Stimulated activated CD4-positive, alpha-beta T cell treated with anti-CD3 and anti-CD28 coated beads, Interleukin-12 subunit alpha, Interleukin-12 subunit beta, amount 100 ng/mL, for 48 hours (primary cell): ENCODE measurements at places on chromosomes 3 and 15.
A peak's percentile ranks its signal among the peaks of the same experiment; 100 is the strongest.

DNA sequence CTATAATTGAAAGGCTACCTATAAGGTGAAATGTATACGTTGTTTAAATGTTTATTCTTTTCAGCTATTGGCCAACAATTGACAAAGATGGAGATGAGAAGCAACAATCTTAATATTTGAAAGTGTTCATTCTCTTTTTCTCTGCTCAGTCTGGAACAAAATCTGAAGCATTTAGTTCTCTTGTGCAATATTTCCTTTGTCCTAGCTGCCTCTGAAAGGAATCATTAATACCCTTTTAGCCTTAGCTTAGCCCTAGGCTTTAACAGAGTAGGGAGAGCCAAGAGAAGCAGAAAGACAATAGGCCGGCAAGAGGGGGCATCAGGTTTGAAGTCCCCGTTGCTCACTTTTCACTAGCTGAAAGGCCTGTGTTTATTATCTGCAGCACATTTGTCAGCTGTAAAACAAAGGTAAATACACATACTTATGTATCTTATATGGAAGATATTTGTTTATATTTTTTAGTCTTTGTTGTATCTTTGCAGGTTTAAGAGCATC lies 422.5 kb upstream of the SEMA6D start:
- DNase-seq = no peak

DNA sequence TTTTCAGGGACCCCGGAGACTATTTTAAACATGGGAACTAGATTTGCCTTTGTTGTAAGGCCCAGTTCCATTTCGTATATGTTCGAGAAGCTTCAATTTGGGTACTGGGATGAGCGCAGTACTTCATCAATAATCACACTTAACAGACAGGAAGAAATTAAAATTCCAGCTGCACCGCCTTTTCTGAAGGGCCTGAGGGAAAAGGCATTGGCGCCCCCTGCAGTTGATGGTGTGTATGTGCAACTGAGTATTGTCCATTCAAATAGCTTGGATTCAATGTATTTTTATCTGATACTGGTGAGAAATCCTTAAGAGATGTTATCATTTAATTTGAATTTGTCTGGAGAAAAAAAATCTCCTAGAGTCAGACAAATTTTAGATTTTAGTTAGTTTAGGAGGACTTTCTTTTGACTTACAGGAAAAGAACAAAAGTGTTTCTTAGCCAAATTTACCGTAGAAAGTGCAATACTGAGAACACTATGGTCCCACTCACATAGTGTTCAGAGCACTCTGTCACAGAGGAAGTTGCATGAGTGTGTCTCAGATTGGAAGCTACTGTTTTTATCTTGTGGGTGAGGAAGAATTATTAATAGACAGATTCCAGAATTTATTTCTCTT lies 5.4 kb upstream of the ALDH1A2 start:
- DNase-seq = peak; percentile 30

GRCh38 chr15:92076541-92076940 lies 223.0 kb downstream of the SLCO3A1 start:
- no peak for DNase-seq

DNA sequence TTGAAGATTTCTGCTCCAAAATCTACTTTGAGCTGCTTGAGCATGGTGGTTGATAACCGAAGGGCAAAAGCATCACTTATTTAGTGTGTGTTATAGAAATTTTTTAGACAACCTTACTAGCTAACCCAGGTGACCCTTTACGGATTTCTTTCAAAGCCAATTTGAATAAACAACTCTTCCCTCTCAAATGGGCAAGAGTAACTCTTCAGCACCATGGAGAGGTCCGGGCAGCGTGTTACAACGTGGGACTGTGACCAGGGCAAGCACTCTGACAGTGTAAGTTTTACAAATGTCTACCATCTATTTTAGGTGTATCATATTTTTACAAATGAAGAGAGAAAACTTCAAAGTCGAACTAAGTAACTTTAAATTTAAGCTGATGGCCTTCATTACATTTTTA lies 471.8 kb downstream of the MFSD1 start:
- DNase-seq = no peak

GRCh38 chr3:79514069-79514468 lies 253.7 kb downstream of the ROBO1 start:
- no peak for DNase-seq

DNA sequence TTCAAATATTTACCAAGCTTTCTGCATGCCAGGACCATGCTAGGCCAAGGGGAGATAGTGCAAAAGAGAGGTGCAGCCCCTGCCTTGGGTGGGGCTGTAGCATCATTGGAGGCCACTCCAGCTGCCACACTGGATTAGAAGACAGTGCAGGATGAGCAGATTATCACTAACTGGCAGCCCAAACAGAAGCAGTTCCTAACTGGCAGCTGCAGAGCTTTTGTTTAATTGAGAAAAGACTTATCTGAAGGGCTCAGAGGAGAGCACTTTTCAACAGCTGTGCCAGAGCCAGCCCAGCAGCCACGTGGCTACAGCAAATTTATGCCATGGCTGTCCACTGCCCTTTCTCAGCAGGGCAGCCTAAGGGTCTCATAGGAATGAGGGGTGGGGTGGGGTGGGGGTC lies 13.5 kb upstream of the ACSBG1 start:
- no peak for DNase-seq

DNA sequence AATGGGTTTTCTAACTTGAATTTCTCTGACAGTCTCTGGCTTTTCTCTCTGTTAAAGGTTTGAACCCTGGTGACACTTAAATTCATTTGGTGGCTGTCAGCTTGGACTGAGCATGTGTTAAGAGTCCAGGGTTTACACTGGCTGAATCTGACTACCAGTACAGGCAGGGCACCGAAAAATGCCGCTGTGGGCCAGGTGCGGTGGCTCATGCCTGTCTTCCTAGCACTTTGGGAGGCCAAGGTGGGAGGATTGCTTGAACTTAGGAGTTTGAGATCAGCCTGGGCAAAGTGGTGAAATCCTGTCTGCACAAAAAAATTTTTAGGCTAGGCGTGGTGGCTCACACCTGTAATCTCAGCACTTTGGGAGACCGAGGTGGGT lies 1.8 kb downstream of the MANF start:
- no peak for DNase-seq

DNA sequence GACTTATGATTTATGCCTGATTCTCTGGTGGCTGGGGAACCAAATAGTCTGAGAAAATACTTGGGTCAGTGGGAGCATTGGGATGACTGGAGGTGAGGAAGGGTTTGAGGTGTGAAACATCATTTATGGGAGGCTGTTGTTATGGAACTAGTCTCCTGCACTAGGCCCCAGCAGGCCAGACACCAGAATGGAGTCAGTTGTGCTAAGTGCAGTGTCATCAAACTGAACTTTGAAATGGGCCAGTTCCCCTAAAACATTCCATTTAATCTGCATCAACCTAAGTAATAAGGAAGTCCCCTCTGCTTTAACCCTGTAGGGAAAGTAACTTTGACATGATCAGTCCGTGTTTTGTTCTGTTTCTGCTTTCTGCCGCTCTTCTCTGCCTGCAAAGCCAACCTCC lies 44.9 kb upstream of the KLHL25 start:
- no peak for DNase-seq

DNA sequence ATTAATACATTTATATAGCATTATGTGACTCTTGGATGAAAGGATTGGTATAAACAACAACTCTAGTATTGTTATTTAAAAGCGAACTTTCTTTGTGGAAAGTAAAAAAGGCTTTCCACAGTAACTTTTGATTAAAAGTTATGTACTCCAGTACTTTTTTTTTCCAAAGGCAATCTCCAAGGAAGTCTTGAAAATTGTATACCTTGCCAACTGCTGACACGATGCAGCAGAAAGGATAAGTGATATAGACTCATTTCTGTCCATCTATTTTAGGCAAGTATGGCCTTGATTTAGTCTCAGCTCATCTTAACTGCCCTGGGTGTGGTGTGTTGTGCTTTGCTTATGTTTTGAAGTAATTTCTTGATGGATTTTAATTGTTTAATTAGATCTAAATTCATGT lies 79.7 kb downstream of the OTOL1 start:
- no peak for DNase-seq

GRCh38 chr3:23949784-23950183 lies 4.7 kb downstream of the NR1D2 start:
- DNase-seq = no peak

DNA sequence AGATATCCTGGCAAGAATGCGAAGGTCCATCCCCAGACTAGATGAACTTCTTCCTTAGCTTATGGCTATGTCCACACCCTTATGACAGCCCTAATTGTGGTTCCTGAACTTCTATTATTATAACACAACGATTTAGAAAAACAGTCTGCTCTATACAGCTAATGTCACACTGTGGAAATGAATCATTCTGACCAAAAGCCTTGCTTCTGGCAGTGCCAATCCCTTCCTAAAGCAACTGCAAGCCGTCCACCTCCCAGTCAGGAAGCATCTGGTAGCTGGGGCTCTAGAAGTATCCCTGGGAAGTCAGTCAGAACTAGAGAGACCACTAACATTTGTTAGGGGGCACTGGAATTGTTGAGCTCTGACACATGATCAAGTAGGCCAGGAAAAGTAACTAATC lies 45.0 kb downstream of the MYO5A start:
- no peak for DNase-seq

DNA sequence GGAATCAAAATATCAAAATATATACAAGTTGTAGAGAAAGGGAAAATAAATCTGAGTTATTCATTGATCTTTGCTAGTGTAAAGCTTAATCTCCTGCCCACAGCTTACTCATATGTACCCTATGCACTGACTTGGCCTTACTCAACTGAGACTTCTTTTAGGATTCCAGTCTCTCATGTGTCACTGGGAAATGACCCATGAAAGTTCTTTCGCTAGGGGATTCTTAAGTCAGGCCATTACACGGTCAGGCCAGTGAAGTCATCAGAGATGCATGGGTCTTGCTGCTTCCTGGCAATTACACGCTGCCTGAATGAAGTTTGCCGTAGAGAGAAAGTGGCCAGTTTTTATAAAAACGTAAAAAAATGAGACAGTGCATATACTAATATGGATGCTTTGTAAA lies 20.7 kb upstream of the LPP start:
- DNase-seq = no peak

- DNase-seq = no peak
Measured at GRCh38 chr15:60370105-60370868, 27.5 kb downstream of the ANXA2 start.

DNA sequence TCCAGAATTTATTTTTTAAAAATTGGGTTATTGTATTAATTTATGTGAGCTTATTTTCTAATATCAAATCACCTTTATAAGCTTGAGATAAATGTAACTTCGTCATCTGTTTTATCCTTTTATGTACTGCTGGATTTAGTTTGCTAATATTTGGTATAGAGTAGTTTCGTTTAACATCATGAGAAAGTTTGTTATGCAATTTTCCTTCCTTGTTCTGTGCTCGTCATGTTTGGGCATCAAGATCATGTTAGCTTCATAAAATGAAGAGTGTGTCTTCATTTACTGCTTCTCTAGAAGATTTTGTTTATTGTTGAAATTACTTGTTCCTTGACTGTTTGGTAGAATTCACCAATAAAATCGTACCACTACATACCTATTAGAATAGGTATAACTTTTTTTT lies 262.1 kb upstream of the SATB1 start:
- DNase-seq = no peak

GRCh38 chr3:177904621-177905020 lies 631.6 kb upstream of the KCNMB2 start:
- DNase-seq = no peak

- no peak for DNase-seq
Measured at GRCh38 chr3:117266806-117267205, 557.2 kb downstream of the TUSC7 start.

GRCh38 chr3:182567700-182568099 lies 225.6 kb upstream of the ATP11B start:
- DNase-seq = no peak

DNA sequence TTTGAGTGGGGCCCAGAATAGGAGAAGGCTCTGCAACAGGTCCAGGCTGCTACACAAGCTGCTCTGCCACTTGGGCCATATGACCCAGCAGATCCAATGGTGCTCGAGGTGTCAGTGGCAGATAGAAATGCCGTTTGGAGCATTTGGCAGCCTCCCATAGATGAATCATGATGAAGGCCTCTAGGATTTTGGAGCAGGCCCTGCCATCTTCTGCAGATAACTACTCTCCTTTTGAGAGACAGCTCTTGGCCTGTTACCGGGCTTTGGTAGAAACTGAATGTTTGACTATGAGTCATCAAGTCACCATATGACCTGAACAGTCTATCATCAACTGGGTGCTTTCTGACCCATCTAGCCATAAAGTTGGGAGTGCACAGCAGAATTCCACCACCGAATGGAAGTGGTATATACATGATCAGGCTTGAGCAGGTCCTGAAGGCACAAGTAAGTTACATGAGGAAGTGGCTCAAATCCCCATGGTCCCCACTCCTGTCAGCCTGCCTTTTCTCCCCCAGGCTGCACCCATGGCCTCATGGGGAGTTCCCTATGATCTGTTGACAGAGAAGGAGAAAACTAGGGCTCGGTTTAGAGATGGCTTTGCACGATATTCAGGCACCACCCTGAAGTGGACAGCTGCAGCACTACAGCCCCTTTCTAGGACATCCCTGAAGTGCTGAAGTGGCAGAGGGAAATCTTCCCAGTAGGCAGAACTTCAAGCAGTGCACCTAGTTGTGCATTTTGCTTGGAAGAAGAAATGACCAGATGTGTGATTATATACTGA lies 971.4 kb downstream of the MCTP2 start:
- no peak for DNase-seq

GRCh38 chr3:14343338-14344112 lies 58.9 kb upstream of the SLC6A6 start:
- no peak for DNase-seq

- no peak for DNase-seq
Measured at GRCh38 chr15:70792171-70792573, 28.8 kb upstream of the UACA start.

DNA sequence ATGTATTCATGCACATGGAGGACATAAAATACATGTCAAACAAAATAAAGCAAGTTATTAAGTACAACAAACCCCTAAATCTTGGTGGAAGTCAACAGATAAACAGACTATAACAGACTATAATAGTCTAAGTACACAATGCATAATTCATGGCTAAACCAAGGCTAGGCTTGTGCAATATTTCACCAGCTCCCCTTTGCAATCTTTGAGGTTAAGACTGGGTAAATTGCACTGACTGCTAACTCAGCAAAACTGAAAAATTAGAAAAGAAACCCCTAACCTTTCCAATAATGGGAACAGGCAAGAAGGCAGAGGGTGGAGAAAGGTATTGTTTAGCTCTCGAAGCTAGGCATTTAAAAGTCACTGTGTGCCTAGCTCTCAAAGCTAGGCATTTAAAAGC lies 304.9 kb upstream of the WNT5A start:
- no peak for DNase-seq

GRCh38 chr3:72163809-72164634 lies 379.1 kb upstream of the PROK2 start:
- DNase-seq = no peak

DNA sequence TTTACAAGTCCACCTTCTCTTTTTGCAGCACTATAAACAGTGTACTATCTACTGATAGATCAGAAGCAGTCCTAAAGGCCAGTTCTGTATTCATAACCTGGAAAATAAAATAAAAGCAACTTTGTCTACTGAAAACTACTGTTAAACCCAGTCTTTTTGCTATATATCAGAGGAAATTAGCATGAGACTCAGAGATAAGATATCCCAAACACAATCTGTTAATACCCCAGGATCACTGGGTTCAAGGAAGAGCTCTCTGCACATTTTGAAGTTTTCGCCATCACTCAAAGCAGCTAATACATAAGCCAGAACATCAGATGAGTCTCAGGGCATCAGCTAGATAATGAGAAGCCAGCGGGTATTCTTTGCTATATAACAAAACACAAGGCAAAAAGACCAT lies 21.8 kb downstream of the OSBPL10 start:
- no peak for DNase-seq
